ENCODE measurements at places on chromosomes 12 and 14. TPM values are rescaled to one million over a fixed set of nuclear protein-coding genes. Genes with fewer than 3 reads are reported as not detected.

The PPTC7 gene
- total RNA-seq: 4.4 TPM

The ITGB7 gene
- 0.15 TPM for total RNA-seq

The NOP9 gene
- total RNA-seq: 17.4 TPM

The GPR84 gene
- not detected for total RNA-seq

The FAM90A1 gene
- 0.35 TPM for total RNA-seq

The GALNT8 gene
- not detected for total RNA-seq

The USP44 gene
- 0.38 TPM for total RNA-seq

The TMCC3 gene
- under 0.01 TPM for total RNA-seq

The OR2AP1 gene
- not detected for total RNA-seq

The CACNA2D4 gene
- not detected for total RNA-seq

The RHEBL1 gene
- 0.60 TPM for total RNA-seq

All from smooth muscle cell of the coronary artery (primary cell).